Stimulated activated CD8-positive, alpha-beta memory T cell treated with anti-CD3 and anti-CD28 coated beads, Interleukin-4, amount 100 ng/mL, for 1 hour (primary cell): ENCODE measurements at places on chromosomes 7 and 10.
A peak's percentile ranks its signal among the peaks of the same experiment; 100 is the strongest.

GRCh38 chr10:12195281-12195602 is 449 bp downstream of the NUDT5 start:
- DNase-seq: no peak

DNA sequence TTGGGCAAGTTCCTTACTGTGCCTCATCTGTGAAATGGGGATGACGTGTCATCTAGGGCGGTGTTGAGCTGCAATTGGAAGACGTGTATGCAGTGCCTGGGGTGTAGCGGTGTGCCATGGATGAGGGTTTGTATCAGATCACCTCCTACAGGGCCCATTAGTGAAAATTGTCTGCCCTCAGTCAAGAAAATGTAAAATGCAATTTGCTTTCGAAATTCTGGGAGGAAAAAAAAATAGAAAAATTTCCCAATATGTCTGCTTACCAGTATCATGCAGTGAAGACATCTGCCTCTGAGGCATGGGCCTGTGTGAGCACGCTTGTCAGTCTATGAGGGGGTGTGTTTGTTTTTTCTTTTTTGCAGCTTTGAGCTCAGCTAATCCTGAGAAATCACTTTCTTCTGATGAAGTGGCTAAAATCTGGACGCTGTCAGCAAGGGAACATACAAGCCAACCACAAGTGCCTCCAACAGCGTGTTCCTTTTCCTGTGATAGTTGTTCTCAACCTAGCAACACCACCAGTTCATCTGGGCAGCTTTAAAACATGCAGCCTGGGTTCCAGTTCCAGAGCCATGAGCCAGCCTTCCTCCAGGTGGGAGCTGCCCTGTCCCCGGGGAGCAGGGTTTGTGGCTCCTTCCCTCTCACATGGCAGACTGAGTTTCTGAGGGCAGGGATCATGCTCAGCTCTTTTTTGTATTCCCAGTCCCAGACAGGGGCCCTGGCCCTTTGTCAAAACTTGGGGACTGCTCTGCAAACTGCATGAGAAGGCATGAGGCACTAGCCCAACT is 10.3 kb downstream of the FAM241B start:
- DNase-seq: no peak

DNA sequence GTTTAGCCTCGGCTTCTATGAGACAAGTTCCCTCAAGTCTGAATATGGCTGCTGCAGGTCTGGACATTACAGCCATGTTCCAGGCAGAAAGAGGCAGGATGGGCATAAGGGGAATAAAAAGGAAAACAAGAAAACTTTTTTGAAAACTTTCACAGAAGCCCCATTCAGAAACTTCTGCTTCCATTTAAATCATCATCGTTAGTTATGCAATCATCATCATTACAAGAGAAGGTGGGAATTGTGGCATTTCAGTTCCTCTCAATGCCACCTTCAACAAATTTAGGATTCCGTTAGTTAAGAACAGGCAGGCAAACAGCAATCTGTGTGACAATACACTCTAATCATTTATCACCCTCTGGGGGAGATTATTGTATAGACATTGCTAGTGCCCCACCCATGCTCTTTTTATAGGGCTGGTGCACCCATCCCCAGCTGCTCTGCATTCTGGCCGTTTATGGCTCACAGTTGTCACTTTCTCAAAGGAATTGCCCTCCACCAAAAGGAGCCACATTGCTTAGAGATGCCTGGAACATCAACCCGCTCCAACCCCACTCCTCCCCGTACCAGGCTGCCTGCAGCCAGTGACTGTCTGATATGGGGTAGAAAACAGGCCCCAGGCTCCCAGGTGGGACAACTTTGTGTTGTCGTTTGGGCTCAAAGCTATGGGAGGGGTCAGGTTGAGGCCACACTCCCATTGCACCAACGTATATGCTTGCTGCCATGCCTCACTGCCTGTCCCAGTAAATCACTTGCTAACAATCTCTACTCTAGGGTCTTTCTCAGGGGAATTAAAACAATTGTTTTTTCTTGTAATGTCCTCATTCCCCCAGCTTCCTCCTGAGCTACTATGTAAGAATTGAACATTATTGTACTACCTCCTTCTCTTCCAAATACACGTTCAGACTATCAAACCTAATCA is 24.2 kb downstream of the ITGB8 start:
- DNase-seq: no peak

GRCh38 chr7:44213206-44213876 is 12.6 kb downstream of the YKT6 start:
- no peak for DNase-seq

DNA sequence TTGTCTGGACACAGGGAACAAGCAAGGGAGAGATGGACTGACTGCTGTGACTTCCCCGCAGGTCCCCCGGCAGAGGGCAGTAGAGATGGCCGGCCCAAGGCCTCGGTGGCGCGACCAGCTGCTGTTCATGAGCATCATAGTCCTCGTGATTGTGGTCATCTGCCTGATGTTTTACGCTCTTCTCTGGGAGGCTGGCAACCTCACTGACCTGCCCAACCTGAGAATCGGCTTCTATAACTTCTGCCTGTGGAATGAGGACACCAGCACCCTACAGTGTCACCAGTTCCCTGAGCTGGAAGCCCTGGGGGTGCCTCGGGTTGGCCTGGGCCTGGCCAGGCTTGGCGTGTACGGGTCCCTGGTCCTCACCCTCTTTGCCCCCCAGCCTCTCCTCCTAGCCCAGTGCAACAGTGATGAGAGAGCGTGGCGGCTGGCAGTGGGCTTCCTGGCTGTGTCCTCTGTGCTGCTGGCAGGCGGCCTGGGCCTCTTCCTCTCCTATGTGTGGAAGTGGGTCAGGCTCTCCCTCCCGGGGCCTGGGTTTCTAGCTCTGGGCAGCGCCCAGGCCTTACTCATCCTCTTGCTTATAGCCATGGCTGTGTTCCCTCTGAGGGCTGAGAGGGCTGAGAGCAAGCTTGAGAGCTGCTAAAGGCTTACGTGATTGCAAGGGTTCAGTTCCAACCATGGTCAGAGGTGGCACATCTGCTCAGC is 6.0 kb downstream of the CYREN start:
- DNase-seq: no peak

DNA sequence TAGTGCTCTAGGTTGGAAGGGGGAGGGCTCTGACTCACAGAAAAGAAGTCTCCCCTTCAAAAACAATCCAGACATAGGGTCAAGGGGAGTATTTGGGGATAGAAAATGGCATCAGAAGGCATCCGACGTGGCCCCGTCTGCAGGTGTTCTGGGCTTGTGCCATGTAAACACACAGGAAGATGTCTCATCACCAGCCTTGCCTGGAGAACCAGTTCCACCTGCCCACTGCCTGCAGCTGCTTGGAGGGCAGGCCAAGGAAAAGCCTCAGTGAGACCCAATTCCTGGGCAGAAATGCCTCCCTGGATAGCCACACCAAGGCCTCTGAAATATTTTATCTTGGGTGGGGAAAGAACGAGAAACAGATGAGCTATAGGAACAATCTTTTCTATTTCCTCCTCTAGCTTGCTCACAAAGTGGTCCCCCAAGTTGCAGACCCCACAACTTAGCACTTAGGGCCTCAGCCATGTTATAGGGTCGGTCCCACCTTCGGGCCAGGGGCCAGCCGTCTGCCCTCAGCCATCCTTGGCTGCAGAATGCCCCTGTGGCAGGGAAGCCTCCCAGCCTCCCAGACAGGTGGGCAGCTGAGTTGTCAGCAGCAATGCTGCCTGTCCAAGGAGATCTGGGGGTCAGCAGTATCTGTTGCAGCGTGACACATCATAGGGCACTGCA is 54.3 kb upstream of the ECHDC3 start:
- DNase-seq: no peak

GRCh38 chr7:151351967-151352366 is 10.4 kb downstream of the NUB1 start:
- peak; percentile 27 for DNase-seq

DNA sequence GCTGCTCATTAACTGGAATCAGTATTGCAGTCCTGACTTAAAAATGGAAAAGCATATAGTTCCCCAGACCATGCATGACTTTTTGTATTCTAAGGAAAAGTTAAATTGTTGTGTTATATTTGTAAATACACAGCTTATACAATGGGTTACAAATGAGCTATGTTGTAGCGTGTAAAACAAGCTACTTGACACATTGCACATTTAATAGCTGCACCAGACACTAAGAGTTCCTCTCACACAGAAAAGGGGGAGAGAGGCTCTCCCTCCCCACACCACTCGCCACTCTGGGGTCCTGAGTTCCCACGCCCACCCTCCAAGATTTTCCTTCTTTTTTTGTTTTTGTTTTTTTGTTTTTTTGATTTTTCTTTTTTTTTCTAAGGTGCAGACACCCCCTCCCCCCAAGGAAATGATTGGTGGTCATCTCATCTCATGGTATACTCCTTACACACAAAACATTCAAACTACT is 6.3 kb downstream of the KLF6 start:
- DNase-seq: no peak

GRCh38 chr7:158944195-158944594 is 87.8 kb downstream of the DYNC2I1 start:
- no peak for DNase-seq

- no peak for DNase-seq
Measured at GRCh38 chr7:64807731-64808365, 13.6 kb downstream of the ZNF138 start.

- DNase-seq: no peak
Measured at GRCh38 chr10:60096761-60097513, 190.6 kb upstream of the CCDC6 start.

DNA sequence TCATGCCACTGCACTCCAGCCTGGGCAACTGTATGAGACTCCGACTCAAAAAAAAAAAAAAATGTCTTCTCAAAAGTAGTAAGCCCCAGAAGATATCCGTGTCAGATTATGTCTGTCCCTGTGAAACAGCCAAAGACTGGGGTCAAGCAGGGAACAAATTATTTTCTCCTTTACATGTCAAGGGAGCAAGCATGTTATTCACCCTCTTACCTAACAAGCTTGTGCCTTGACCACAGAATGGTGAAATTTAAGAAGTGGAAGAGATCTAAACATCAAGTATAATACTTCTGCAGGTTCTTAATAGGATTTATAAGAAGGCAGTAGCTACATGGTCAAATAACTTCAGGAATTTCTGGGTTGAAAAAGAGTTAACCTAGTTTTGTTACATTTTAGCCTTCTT is 187.9 kb downstream of the ZNF365 start:
- no peak for DNase-seq

- no peak for DNase-seq
Measured at GRCh38 chr7:128880791-128881457, 18.3 kb downstream of the ATP6V1F start.

GRCh38 chr10:95303535-95303934 is 12.7 kb upstream of the PDLIM1 start:
- DNase-seq: no peak

- DNase-seq: no peak
Measured at GRCh38 chr10:58241346-58241745, 26.3 kb downstream of the IPMK start.

DNA sequence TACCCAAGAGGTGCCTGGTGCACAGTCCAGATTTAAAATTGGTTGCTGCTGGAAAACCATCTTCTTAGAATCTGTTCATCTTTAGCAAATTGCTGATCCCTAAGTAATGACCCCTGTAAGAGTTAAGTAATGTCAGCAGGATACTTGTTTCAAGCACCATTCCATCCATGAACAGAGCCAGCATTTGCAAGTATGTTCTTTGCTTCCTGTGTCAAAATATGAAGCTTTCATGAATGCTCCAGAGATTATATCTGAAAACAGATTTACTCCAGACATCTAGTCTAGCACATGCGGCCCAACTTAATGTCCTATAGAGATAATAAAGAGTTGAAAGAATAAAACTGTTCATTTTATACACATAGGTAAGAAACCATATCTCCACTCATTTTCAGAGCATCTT is 98.7 kb upstream of the ZNF438 start:
- DNase-seq: no peak

DNA sequence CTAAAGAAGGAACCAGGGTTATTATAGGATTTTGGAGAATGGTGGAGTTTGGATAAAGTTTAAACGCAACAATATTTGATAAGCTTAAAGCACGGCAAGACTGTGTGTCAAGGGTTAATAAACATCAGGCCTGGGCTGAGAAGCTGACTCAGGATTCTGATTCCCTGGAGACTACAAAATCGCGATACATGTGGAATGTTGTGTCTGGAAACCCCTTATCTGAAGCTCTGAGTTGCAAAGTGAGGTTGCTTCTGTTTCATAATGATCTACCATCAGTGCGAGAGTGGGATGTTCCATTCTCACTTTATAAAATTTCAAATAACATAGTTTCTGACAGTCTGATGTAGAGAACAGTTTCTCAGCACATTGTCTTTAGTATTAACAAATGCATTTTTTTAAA is 7.8 kb downstream of the C1GALT1 start:
- DNase-seq: no peak

DNA sequence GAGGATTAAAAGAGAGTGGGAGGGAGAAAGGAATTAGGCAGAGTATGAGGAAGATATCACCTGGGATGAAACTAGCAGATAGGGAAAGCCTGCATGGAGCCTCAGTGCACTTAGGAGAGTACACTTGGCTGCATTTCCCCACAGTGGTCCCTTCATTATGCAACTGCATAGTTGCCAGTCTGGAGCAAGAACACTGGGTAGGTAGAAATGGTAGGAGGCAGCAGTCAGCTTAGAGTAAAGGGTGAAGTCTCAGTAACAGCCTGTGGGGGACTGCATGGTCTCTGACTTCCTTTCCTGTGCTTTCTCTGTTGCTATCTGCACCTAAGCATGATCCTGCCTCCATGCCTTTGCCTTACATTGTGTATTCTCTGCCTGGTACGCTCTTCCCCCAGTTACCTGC is 14.0 kb upstream of the PCGF5 start:
- no peak for DNase-seq

GRCh38 chr10:60942134-60942787 is 1.7 kb downstream of the RHOBTB1 start:
- DNase-seq: no peak

DNA sequence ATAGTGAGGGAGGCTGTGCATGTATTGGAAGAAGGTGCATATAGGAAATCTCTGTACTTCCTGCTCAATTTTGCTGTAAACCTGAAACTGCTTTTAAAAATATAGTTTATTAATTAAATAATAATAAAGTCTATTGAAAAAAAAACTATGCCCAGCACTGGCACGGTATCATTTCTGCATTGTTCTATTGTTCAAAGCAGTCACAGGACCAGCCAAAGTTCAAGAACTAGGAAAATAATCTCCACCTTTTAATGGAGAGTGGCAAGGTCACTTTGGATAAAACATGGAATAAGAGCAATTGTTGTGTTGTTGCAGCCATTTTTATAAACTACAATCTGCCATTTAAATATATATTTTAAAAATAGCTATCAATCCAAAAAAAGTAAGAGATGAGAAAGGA is 24.7 kb downstream of the ASAH2 start:
- no peak for DNase-seq

DNA sequence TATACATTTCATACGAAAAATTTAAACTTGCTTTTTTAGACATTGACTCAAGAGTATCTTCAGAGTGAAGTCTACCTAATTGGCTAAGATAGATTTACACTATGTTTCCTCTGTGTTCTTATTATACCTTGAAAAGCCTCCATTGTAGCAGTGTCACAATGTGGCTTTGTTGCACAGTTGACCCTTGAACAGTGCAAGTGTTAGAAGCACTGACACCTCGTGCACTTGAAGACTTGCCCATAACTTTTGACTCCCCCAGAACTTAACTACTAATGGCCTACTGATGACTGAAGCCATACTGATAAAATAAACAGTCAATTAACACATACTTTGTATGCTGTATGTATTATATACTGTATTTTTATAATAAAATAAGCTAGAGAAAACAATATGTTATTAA is 84.3 kb downstream of the CPED1 start:
- no peak for DNase-seq

- peak; percentile 93 for DNase-seq
Measured at GRCh38 chr7:44986218-44987053, 7.6 kb upstream of the MYO1G start.
